ENCODE measurements at places on chromosomes 5 and 9.

- DNase-seq, result no peak
These were observed 216.7 kb downstream of the NFIB start for GRCh38 chr9:14097215-14097614.

- DNase-seq, result no peak
These were observed 64.3 kb upstream of the MYO10 start for GRCh38 chr5:17000291-17000939.

GRCh38 chr5:106321242-106321641, 1349.5 kb downstream of the EFNA5 start:
- no peak for DNase-seq

DNA sequence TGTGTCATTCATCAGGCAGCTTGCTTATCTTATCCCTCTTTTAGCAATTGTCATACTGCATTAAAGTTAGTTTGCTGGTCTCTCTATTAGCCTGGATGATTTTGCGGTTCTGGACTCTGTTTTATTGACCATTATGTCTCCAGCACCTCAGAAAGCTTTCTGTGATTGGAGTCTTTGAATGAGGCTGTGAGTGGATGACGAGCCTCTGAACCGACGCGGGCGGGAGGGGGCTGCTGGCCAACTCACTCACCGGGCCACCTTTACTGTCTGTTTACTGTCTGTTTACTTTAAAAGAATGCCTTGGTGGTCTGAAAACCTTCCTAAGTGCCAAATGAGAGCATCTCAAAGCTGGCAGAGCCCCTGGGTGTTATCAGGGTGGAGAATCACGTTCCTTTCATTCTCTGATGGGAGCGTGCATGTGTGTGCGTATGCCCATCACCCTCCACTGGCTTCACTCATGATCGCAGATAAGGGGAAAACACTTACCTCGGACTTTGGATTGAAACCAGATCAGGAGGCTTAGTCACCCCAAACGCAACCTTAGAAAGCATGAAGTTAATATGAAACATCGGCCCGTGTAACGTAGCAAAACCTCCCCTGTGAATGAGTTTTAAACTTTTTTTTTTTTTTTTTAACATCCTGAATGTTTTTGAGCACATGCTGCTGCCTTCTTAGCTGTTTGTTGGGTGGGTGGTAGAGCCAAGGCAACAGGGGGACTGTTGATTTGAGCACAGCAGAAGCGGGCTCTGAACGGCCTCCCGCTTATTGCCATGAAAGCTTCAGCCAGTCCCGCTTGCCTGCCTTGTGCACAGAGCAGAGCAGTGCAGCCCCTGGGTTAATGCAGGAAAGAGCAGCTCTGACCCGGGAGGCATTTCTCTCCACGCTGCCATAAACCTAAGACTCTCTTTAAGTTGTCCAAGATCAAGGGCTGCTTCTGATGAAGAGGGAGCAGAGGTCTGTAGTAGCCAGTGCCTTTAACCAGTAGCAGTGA, 173.6 kb downstream of the GADD45G start:
- DNase-seq, result no peak

DNA sequence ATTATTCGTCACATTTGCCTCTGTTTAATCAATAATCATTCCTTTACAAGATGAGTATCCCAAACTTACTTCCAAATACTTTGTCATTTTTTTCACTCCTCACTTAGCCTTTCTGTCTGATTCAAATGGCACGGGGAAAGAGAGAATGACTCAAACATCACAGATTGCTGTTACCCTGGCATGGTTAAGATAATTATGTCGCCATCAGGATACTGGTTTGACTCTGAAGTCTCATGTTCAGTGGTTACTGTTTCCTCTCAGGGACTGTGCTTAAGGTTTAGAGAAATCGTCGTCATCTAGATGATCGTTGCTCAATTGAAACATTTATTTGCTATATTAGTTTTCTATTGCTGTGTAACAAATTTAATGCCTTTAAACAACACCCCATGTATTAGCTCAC, 45.2 kb upstream of the RAD23B start:
- no peak for DNase-seq

- no peak for DNase-seq
These were observed 49.9 kb downstream of the IRX2 start for GRCh38 chr5:2701592-2701991.

DNA sequence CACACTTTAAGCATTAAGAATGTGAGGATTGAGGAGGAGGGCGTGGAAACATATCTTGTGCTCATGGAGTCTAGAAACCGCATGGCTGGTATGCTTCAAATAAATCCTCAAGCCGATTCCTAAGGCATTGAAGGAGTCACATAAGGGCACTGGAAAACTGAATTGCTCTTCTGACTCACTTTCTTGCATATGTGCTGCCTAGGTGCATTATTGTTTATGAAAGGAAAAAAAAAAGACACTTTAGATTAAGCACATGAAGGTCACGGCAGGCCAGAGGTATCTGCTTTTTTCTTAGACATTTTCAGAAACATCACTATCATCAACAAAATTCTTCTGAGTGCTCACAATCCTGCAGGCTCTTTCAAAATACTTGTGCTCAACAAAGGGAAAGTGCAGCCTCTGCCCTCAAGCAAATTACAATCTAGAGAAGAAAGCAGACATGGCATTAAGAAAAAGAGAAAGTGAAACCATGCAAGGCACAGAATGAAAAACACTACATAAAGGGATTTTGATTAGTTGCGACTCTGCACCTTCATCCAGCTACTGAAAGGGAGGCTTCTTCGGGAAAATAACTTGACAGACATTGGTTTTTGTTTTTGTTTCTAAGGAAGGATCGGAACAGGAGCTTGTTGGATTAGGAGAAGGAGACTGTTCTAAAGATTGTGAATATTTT, 2117.6 kb downstream of the MAT2B start:
- no peak for DNase-seq

GRCh38 chr9:37998881-37999587, 70.0 kb downstream of the SHB start:
- no peak for DNase-seq

- DNase-seq, result no peak
These were observed 141.7 kb downstream of the BARX1 start for GRCh38 chr9:93813221-93814076.

- DNase-seq, result no peak
These were observed 11.1 kb upstream of the CACNA1B start for GRCh38 chr9:137866226-137867141.

GRCh38 chr5:157801-158200, 33.5 kb upstream of the LRRC14B start:
- DNase-seq, result no peak

DNA sequence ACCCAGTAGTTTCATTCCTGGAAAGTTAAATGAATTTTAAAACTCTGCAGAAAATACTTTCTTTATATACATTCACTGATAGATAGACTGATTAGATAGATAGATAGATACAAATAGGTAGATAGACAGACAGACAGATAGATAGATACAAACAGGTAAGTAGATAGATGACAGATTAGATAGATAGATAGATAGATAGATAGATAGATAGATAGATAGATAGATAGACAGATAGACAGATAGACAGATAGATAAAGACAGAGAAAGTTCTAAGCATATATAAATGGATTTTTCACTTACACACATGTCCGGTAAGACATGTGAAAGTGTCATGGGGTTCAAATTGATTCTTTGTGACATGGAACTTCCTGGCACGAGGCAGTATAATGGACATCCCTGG, 349.7 kb downstream of the CDK5RAP2 start:
- no peak for DNase-seq

DNA sequence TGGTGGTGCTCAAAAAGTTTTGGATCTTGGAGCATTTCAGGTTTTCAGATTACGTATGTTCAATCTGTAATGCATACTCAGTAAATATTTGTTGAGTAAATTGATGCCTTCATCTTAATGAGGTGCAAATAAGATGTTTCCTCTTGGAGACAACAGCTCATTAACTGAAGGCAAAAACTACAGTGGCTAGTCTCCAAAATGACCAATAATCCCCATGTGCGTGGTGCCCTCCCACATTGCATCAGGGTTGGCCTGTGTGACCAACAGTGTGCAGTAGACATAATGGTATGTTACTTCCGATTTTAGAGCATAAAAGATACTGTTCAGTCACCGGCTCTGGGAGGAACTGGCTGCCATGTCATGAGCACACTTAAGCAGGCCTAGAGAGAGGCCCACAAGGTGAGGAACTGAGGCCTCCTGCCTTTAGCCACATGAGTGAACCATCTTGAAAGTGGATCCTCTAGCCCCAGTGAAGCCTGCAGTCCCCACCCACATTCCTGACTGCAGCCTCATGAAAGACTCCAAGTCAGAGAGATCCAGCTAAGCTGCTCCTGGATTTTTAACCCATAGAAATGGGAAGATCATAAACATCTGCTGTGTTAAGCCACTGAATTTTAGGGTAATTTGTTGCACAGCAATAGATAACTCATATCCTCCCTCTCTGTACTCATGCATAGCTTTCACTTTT, 55.7 kb downstream of the LIFR start:
- DNase-seq, result no peak

GRCh38 chr9:120916991-120917880, 9.4 kb downstream of the TRAF1 start:
- no peak for DNase-seq

DNA sequence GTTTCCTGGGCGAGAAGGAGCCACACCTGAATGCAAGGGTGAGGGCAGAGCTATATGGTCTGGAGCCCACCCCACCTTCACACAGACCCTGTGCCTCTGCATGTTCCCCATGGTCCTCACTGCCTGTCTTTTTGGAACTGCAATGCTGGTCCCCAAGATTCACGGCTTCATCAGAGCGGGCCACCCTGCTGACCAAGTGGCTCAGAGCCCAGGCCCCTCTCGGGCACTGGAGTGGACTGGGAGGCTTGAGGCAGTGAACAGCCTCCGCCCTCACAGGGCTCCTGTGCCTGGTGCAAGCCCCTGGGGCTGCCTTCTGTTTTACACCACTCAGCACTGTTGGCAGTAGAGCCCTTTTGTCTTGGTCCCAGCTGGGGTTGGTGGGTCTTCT, 143.2 kb downstream of the CACNA1B start:
- DNase-seq, result no peak

DNA sequence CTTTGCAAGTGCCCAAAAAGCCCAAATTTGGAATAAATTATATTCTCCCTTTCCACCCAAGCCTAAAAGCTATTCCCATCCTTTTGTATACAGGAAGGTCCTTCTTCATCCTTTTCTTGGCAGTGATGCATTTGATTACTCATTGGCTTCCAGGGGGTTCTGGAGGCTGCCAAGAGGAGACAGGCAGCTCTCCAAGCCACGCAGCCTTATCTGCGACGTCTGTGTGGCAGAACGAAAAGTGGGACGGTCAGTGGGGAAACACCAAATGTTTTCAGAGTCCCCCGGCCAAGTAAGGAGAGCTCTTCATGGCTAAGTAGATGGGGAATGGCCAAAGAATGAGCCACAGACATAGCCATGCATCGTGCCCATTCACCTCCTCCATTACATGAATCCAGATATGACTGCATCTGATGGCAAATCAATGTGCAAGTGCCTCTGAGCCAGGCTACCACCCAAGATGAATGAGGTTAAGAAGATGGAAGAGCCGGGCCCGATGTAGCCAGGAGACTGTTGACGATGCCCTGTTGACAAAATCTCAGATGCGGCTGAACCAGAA, 12.1 kb downstream of the ADAM19 start:
- no peak for DNase-seq

DNA sequence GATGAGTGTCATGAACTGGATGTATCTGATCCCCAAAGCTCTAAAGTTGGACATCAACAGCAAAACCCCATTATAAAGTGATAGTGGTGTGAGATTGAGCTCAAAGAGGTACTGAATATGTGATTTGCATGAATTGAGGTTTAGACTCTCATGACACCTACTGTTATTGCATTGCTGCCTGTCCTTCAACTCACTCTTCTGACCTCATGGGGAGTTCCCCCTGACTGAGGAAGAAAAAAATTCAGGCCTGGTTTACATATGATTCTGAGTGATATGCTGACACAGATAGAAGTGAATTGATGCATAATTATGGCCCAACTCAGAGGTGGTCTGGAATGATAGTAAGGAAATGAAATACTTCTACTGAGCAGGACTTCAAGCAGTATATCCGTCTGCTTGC, 76.2 kb upstream of the CHD1 start:
- peak; percentile 4 for DNase-seq

DNA sequence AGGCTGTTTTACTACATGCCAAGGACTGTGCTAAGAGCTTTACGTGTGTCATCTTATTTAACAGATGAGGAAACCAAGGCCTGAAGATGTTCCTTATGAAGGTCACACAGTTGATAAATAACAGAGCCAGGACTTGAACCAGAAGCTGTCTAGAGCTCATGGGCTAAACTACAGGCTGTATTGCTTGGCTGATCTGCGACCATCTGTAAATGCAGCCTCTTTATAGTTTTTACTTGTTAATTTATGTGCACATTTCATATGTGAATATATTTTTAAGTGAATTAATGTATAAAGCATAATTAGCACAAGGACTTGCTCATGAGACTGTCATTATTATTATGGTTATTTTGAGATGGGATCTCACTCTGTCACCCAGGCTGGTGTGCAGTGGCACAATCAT, 19.3 kb upstream of the GNPDA1 start:
- no peak for DNase-seq

DNA sequence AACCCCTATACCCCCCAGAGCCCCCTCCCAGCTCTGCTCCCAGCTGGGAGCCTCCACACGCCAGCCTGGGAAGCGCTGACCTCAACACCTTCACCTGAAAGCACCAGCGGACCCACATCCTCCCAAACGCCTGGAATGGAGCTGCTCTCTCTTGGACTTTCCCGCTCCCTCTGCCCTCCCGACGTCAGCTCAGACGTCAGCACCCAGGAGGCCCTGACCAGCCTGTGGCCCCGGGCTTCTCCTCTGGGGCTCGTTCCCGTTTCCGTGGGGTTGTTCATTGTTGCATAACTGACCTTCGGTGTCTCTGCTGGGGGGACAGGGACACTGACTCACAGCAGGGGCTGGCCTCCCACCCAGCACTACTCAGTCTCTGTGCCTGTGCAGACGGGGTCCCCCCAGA, 35.0 kb upstream of the SLC6A3 start:
- DNase-seq, result no peak

- no peak for DNase-seq
These were observed 361.6 kb upstream of the WWC1 start for GRCh38 chr5:167929841-167930240.

DNA sequence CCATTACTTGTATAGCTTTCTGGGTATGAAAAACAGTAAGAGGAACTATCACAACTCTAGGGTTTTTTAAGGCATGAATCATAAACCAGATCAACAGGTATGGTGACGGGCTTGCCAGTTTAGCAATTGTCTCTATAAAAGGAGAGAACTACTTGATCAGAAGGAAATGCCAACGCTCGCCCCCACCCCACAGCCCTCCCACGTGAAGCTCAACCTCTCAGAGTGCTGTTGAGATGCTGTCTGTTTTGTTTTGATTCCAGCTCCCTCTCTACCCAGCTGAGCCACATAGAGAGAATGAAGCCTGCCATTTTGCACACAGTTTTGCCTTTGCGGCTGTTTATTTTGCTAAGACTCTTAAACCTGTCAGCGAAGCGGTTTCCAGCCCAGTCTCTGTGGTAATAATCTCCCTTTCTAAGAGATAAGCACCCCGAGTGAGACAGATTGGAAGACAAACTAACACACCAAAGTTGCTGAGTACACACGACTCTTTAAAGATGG, 257.9 kb upstream of the ANKRD55 start:
- peak; percentile 59 for DNase-seq

GRCh38 chr5:13511442-13511841, 433.0 kb downstream of the DNAH5 start:
- no peak for DNase-seq

- DNase-seq, result no peak
These were observed 65.6 kb downstream of the FOCAD start for GRCh38 chr9:20749496-20750198.
